ENCODE measurements at places on chromosomes 16 and 17. TPM values are rescaled to one million over a fixed set of nuclear protein-coding genes. Genes with fewer than 3 reads are reported as not detected.

- DNase-seq, result peak; percentile 38
Measured at GRCh38 chr17:53749178-53749577, 73.5 kb upstream of the KIF2B start.

DNA sequence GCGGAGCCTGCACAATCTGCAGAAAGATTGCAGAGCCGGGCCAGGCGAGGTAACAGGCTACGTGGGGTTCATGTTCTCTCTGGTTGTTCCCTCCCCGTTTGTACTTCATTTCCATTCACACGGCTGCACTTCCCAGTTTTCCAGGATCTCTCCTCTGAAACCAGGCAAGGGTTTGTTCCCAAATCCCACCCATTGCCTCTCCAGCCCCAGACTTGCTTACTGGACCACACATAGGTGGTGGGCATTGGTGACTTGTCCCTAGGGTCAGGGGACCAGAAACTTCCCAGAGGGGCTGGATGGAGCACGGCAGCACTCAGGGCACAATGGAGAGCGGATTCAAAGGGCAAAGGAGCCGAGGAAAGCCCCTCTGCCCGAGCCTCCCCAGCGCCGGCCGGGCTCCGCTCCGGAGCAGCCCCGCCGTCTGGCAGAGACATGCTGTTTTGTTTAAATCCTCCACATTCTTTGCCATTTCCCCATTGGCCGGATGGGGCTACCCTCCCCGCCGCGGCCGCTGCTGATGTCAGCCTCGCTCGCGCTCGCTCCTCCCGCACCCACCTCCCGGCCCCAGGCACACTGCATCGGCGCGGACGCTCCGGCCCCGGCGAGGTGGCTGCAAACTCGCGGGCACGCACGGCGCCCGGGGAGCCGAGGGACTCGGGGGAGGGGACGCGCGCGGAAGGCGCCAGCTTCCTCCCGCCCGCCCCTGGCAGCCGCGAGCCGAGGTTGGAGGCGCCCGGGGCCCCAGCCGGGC, at the start of gene PITPNC1:
PITPNC1 (plus strand) TSS at position 545 of the 751 bp plus-strand sequence.
- DNase-seq, result peak; percentile 79

DNA sequence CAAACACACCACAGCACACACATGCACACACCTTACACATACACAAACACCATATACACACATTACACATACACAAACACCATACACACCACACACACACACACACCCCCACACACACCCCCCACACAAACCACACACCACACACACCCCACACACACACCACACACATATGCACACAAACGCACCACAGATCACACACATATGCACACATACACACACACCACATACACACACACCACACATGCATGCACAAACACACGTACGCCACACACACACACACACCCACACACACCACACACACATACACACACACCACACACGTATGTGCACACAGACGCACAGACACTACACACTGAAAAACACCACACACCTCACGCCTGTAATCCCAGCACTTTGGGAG, 166.0 kb downstream of the AHSP start:
- no peak for DNase-seq

DNA sequence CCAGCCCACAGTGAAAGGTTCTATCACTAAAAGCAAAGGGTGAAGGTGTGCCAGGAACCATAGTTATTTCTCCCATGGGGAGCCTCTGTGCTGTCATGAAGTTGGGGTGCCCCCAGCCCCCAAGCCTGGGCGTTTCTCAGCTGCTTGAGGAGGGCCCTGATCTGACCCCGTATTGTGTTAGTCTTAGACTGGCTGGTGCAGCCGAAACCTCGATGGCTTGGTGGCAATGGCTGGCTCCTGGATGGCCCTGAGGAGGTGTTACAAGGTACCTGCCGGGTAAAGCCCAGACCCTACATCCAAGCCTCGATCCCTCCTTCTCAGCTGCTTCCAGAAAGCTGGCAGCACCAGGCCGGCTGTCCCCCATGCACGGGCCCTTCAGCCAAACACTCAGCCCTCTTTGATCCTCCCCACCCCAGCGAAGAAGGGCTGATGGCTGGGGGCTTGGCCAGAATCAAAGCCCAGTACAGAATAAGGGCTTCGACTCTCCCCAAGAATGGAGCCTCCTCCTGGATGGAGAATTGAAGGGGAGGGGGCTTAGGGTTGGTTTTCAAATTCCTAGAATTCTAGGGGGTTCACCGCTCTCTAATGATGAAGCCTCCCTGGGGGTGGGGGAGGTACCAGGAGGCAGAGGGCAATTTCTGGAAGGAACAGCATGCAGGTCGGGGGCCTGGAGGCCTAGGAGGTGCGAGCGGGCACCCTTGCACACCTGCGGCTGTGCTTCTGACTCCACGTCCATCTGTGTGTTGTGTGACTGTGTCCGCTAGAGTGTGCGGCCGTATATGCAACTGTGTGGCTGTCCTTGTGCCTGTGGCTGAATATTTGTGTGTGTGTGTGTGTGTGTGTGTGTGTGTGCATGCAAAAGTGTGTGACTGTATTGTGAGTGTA, 23.7 kb downstream of the WFDC1 start:
- DNase-seq, result no peak

KRT20 gene
- total RNA-seq, result 1.7 TPM

Data from Calu3 (cell line).